ENCODE measurements at places on chromosomes 7 and 10.

DNA sequence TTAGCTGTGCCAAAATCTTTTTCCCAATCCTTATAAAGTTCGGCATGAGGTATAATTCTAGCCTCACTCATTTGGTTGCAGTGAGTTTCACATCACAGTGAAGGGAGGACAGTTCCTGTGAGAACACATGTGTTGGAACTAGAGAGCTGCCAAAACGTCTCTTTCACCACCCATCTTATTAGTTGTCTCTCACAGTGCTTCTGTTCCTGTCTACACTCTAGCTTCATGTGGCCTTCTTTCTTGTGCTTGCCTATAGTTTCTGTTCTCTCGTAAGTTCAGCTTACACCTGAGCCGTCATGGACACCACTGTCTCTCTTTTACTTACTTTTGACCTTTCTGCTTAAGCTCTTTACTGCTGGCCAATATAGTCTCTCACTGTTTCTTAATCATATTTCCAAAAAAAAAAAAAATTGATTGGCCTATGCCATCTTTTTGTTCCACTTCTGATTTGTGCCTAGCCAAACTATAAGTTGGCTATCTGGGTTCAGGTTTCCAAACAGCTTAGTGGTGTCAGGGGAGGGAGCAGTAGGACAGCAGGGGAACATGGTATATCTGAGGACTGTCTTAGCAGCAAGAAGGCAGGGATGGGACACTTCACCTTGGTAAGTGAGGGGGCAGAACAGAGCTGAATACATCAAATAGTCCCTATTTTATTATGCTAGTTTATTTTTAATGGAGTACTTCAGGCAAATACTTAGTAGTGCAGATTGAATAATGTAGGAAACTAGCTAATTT is 38.0 kb downstream of the ZNRF2 start:
- no peak for DNase-seq

GRCh38 chr7:136050462-136050847 is 73.3 kb upstream of the MTPN start:
- DNase-seq, result no peak

DNA sequence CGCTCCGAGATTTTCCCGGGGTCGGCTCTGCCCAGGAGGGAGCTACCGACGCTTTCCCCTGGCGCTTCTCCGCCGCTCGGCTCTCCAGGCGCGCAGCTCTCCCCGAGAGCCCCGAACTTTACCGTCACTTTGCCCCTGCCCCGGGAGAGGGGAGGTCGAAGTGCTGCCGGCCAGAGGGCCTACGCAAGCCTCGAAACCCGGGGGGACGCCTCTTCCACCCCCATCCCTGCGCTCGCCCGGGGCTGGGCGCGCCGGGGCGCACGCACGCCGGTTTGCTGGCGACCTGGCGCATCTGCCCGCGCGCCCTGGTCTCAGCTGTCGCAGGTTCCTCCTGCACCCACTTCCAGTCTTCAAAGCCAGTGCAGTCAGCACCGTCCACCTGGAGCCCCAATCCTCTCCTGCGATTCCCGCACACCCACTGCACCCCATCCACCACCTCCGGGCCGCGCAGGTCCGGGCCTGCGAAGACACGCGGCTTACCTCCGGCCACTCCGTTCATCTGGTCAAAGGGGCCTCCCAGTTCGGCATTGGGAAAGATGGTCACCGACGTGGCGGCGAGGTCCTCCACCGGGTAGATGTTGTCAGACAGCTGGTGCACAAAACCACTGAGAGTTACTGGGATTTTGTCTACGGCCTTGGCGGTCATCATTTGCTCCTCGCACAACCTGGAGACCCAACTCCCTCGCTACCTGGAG is 638 bp downstream of the EGR2 start:
- no peak for DNase-seq

DNA sequence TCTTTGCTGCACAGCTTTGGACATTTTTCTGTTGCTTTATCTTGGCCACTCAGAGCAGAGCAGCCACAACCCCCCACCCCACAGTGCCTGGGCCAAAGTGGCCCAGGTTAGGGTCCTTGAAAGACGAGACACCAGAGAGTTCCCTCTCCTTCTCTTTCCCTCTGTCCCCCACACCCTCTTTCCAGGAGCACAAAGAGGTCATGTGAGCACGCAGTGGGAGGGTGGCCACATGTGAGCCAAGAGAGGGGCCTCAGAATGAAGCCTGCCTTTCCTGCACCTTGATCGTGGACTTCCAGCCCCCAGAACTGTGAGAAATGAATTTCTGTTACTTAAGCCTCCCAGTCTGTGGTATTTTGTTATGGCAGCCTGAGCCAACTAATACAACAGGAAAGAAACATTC is 14.6 kb upstream of the MSMB start:
- DNase-seq, result no peak

- no peak for DNase-seq
These were observed 14.3 kb downstream of the MICALL2 start for GRCh38 chr7:1444925-1445322.

- no peak for DNase-seq
These were observed 12.1 kb downstream of the C10orf71 start for GRCh38 chr10:49310901-49311554.

- DNase-seq, result no peak
These were observed 49.6 kb downstream of the SHH start for GRCh38 chr7:155762655-155763054.

GRCh38 chr10:70723771-70724170 is 51.5 kb downstream of the ADAMTS14 start:
- DNase-seq, result no peak
